Activated T-helper 17 cell treated with anti-CD3 and anti-CD28 coated beads, Interleukin-2, amount 50 U/mL, for 72 hours (primary cell): ENCODE measurements at places on chromosomes 5 and 9. TPM values are rescaled to one million over a fixed set of nuclear protein-coding genes. Genes with fewer than 3 reads are reported as not detected.

DNA sequence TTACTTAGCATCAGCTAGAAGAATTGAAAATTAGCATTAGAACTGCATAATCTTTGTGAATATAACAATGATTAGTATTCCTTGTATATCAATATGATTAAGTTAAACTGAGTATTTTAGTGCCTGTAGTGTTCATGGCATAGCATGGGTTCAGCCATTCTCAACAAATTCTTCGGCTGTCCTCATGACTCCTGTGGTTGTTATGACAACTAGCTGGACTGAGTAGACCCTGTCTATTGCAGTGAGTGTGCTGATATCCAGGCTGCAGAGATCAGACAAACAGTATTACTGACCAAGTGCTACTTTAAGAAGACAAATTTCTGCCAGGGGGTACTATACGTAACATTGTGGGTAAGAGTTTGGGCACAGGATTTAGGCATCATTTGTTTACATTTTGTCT lies 125.9 kb downstream of the NUDT12 start:
- no peak for ATAC-seq

DNA sequence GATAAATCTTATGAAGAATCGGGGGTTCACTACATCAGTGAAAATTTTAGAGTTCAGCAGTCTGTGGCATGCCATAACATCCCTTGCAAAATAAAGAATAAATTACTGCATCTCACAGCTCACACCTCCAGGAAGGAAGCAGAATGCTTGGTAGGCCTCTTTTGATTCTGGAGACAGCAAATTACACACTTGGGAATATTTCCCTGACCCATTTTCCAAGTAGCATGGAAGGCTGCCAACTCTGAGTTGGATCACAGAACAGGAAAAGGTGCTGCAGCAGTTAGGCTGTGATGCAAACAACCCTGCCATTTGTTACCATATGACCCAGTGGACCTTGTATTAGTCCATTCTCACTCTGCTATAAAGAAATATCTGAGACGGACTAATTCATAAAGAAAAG lies 293.5 kb downstream of the ASTN2 start:
- no peak for ATAC-seq

DNA sequence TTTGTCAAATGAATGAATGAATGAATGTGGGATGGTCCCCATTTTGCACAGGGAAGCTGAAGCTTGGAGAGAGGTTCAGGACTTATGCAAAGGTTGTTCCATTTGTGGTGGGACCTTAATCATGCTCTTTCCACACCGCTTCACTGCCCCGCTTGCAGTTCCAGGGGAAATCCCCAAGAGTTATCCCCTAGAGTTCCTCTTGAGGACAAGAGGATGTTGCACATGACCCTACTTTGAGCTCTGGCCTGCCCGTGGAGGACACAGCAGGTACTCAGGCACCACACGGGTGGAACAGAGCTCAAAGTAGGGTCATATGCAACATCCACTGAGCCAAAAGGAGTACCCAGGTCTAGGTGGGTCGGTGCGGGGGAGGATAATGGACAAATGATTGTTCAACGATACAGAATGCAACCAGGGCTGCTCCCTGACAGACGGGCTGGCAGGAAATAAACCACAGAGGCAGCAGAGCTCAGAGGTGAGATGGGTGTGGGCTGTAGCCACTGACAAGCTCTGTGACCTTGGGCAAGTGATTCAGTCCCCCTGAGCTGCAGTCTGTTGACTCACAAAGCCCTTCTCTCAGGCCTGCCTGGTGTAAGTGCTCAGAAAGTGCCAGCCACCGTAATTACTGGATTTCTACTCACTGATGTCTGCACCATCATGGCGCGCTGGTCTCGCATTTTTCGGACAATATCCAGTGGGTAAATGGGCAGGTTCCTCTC lies 60.3 kb upstream of the EPB41L4B start:
- ATAC-seq = peak; percentile 37

Gene TAF1L
- total RNA-seq = 0.06 TPM

- no peak for ATAC-seq
Measured at GRCh38 chr5:103145196-103145595, 25.1 kb downstream of the PPIP5K2 start.
